Hair follicular keratinocyte (primary cell): ENCODE measurements at places on chromosomes 1 and 21. TPM values are rescaled to one million over a fixed set of nuclear protein-coding genes. Genes with fewer than 3 reads are reported as not detected.

DCAF8 gene
- total RNA-seq, result 32.4 and 35.5 TPM in 2 replicates

S100A7A gene
- under 0.01 TPM in 1 of 2 replicates, not detected in the other for total RNA-seq

SERPINC1 gene
- not detected in 2 replicates for total RNA-seq

SEC16B gene
- total RNA-seq, result 0.72 and 0.78 TPM in 2 replicates

KRTAP12-2 gene
- total RNA-seq, result not detected in 2 replicates

LCK gene
- 0.84 and 0.86 TPM in 2 replicates for total RNA-seq

NBPF4 gene
- not detected in 2 replicates for total RNA-seq

CAMK2N1 gene
- 18.5 and 26.4 TPM in 2 replicates for total RNA-seq
